ENCODE measurements at places on chromosomes 16 and 17.

- no peak for ATAC-seq
Measured at GRCh38 chr17:36817483-36818048, 119.7 kb upstream of the LHX1 start.

GRCh38 chr17:7969433-7969832 lies 33.0 kb upstream of the GUCY2D start:
- ATAC-seq: no peak

DNA sequence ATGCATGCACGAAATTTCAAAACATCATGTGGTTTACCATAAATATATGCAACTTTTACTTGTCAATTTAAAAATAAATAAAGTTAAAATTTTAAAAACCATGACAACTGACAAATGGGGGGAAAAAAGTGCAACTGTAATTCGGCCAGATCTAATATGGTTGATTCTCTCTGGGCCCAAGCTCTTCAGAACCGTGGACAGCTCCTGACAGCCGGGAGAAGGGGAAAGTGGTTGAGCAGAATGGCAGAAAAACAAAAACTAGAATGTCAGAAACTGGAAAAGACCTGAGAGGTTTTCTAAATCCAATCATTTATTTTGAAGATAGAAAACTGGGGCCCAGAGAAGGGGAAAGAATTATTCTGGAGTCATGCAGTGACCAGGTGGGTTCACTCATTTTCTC lies 126.6 kb downstream of the TMEM132E start:
- ATAC-seq: no peak

DNA sequence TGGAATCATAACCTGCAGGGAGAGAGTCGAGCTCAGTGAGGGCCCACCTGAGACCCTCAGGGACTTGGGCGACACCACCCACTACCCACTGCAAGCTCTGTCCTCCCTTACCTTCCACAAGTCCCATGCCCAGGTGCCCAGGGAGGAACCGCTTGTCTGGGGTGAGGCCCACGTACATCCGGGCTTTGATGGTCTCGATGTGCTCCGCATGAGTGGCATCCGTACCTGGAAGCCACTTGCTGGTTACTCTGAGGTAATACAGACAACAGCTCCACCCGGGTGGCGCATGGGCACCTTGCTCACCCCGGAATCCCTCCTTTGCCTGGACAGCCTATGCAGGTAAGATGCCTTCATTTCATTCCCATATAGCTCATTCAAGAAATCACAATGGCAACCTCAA lies 24.8 kb downstream of the MIEF2 start:
- ATAC-seq: no peak

GRCh38 chr17:6514371-6514770 lies 42.0 kb downstream of the PITPNM3 start:
- no peak for ATAC-seq

GRCh38 chr17:4082136-4082924 lies 60.5 kb downstream of the ZZEF1 start:
- no peak for ATAC-seq

GRCh38 chr16:24027466-24027865 lies 191.7 kb downstream of the PRKCB start:
- no peak for ATAC-seq

DNA sequence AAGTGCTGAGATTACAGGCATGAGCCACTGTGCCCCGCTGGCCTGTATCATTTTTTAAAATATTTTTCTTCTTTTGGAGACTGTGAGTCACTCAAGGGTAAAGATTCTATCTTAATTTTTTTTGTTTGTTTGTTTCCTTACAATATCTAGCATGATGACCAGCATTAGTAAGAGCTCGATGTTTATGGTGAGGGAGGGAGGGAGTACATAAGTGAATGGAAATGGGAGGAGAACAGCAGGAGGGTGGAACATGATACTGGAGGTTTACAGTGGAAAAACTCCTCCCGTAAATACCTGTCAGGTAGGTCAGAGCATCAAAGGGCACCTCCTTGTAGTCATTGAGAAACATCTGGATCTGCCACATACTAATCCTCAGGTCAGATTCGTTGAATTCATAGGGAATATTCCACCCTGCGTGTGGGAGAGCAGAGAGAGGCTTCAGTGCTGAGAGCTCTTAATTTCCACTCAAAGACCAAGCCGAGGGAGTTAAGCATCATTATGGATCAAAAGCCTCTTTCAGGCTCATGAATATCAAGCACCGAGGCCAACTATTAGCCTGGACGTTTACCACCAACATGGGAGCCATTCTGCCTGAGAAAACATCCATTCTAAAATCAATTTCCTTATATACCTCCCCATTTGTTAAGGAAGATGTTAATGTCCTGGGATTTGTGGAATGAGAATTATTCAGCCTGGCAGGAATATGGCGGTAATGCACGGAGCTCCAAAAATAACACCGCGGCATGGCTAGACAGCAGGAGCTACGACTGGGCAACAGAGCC lies 51.8 kb downstream of the LYRM1 start:
- ATAC-seq: no peak

DNA sequence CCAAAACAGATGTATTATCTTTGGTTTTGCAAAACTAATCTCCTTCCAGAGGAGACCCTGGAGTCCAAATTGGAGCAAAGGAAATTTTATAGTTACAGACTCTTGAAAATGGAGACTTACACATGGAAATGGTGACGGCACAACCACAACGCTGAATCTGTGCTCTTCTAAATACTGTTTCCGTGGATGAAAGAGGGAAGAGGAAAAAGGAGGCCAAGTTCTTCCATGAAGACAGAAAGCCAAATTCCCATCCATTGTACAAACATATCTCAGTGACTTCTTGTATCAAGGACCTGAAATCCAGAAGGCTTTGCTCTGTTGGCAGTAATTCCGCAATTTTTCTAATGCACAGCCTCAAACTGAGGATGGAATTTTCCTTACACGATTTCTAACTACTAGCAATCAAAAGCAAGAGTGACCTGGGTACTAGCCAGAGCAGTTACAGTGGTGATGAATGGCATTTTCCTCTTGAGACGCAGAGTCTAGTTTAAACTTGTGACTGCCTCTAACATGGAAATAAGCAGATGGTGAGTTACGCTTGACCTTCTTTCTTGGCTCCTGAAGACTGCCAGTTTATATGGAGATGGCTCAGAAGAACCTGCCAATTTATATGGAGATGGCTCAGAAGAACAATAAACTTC lies 38.5 kb downstream of the VPS53 start:
- ATAC-seq: no peak

- no peak for ATAC-seq
Measured at GRCh38 chr17:39217734-39218369, 7.9 kb downstream of the STAC2 start.

DNA sequence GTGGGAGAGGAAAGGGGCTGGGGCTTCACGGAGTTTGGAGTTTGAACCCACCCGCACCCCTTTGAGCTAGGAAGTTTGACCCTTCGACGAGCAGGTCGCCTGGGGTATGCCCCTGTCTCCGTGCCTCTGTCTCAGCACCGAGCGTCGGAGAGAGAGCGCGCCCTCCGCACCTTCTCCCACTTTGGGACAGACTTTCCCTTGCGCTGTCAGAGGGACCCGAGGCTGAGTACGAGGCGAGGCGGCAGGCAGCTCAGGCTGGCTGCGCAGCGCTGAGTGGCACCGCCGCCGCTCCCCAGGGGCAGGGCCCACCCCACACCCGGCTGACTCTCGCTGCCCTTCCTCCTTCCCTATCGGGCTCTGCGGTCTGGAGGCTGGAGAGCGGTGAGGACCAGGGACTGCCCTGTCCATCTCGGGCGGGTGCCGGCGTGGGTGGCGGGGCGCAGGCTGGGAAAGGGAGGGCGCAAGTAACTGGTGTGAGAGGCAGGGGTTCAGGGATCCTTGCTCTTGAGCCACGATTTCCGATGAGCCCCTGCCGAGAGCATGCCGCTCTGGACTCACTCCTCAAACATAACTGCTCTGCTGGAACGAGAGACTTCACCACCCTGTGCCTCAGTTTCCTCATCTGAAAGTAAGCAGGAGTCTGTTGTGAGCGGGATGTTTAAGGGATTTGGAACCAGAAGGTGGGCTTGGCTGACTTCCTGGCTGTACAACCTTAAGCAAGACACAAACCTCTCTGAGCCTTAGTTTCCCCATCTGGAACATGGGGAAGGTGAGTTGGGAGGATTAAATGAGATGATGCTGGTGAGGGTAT lies 981 bp downstream of the BEAN1 start:
- no peak for ATAC-seq

DNA sequence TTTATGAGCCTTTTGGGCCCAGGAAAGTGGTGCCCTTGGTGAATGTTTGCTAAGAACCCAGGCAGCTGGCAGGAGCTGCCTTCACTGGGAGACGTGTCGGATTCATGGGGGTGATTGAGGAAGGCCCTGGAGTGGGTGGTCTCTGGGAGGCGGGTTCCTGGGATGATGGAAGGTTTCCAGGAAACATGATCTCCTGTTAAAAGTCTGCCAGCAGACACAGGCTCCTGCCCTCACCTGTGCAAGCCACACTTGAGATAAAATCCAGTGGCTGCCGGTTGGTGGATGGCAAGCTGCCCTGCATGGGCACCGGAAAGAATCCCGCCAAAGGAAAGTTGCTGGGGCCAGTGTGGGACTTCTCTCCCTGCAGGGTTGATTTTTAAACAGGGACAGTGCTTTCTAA lies 189.0 kb upstream of the CIBAR2 start:
- no peak for ATAC-seq

DNA sequence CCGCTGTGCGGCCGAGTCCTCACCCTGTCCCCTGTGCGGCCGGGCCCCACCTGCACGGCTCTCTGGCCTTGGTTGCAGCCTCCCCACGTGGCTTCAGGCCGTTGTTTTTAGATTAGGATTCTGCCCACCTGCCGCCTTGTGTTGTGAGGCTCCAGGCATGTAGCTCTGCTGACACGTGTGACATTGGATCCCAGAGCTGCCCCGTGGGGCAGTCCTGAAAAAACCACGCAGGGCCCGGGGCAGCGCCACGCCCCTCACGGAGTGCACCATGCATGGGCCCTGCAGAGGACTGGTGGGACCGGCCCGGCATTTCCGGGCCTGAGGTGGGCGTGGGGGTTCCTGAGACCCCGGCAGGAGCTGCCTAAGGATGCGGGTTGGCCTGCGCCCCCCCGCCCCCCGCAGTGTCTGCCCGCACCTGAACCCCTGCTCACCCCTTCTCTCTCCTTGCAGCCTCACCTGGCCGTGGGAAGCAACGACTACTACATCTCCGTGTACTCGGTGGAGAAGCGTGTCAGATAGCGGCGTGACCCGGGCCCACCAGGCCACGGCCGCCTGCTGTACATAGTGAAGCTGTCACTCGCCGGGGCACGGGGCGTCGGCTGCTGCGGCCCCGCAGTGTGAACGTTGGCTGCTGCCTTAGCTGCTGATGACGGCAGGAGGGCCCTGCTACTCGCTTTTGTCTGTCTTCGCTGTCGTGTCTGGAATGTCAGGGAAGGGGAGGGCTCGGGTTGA lies 27.7 kb upstream of the CHMP6 start:
- ATAC-seq: no peak

DNA sequence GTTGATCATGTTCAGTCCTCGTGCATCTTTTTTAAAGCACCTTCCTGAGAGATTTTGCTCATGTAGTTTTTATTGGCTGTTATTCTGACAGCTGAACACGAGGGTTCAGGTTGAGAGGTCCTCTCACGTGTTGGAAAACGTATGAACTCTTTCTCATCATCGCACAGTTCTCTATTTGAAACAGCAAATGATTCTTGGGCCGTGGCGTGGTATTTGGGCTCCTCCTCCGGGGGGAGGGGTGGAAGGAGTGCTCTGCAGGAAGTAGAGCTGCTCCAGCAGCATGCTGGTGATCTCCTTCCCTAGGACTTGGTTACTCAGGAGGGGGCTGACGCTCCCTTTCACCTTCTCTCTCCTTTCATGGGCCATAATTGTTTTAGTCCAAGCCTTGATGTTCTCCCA lies 70.4 kb downstream of the KSR1 start:
- ATAC-seq: peak; percentile 86
